ENCODE measurements at places on chromosomes 5 and 9.

DNA sequence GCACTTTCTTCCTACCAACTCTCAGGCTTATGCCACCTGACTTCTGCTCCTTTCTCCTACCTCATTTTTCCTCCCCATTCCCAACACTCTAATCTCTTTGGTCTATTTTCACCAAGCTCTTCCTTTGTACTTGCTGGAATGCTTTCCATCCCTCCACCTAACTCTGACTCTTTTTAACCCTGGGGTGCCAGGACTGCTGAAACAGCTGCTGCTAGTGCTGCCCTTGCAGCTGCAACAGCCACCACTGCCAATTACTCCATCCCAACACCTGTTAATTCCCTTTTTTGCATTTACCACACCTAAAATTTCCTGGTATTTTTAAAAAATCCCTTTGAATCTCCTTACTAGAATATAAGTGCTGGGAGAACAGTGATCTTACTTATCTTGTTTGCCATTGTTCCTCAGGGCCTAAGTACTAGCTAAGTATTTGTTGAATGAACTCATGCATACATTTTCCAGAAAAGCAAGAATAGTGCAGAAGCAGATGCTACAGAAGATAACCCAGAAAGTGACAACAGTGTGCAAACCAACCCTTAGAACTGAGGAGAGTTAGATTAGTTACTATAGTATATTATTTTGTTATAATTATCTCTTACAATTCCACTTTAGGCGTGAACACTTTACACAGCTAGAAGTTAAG, 11.5 kb downstream of the NADK2 start:
- DNase-seq, result no peak

DNA sequence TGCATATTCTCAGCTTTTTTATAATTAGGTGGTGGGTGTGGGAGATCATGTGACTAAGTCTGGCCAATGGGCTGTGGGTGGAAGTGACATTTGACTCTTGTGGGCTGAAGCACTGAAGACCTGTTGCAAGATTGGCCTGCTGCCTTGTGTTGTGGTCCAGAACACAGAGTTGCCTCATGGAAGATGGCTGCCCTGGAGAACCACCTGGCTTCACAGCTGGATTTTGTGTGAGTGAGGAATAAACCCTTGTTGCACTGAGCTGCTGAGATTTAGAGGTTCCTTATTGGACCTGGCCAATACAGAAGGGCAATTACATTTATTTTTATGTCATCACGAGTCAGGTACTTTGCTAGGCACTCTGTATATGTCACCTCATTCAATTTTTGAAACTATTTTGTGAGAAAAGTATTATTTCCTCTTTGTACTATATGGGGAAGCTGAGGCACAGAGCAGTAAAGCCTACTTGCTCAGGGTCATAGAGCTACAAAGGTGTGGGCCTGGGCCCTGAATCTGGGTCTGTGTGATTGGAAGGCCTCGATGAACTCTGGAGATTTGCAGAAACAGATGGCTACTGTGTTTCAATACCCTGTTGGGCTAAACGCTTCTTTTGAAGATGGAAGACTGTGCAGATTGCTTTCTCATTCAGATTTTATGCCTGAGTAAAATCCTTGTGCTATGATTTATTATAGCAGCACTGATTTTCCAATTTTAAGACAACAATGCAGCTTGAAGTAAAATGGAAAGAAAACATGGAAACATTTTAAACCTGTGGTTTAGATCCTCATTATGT, 71.2 kb upstream of the TBC1D2 start:
- peak; percentile 74 for DNase-seq

DNA sequence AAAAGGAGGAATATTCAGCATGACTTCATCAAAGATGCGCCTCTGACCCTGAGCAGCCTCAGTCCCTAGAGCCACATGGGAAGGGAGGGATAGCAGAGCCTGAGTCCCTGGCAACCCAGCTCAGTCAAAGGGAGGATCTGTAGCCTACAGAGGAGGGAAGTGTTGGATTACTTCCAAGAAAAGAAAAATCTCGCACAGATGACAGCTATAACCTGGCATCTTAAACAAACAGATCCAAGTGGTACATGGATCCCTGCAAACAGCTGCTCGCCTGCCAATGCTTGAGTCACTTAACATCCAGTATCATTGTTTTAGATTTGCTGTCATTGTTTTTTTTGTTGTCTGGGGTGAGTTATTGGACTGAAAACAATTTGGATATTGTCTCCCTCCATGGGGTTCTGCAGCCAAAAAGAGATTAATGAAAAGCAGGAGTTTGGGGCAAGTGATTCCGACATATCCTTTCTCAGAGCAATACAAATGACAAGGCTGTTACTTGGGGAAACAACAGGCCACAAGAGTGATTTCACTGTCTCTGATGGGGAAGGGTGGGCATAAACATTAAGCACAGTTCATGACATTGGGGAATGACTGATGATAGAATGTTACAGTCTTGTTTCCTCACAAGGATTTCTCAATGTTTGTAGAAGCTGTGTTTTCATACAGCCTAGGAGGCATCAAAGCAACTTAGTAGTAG, 153.5 kb upstream of the KIF2A start:
- no peak for DNase-seq

GRCh38 chr5:72472031-72472430, 35.2 kb downstream of the ZNF366 start:
- DNase-seq, result peak; percentile 82

DNA sequence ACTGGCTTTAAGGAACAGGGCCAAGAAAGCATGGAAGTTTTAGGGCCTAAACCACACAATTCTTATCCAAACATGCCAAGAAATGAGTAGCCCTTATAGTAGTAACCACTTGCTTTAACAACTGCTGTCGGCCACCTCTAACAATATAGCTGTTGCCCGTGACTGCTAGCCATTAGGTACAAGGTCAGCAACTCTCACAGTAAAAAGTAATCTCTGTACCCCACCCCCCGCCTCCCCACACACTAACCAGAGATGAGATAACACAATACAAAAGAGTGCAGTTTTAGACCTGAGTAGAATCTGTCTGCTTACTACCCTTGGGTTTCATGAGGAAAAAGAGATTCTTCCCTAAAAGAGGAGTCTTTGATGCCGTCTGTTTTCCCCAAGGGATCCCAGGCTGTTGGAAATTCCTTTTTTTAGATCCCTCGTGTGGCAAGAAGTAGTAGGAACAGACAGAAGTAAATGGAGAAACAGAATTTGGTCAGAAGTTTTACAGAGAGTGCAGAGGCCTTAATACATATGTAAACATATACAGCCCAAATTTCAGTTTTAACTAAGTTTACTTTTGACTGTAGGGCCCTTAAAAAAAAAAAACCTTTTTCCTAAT, 94.3 kb downstream of the WDR41 start:
- no peak for DNase-seq

- no peak for DNase-seq
These were observed 154.0 kb upstream of the NFIL3 start for GRCh38 chr9:91577633-91578061.

DNA sequence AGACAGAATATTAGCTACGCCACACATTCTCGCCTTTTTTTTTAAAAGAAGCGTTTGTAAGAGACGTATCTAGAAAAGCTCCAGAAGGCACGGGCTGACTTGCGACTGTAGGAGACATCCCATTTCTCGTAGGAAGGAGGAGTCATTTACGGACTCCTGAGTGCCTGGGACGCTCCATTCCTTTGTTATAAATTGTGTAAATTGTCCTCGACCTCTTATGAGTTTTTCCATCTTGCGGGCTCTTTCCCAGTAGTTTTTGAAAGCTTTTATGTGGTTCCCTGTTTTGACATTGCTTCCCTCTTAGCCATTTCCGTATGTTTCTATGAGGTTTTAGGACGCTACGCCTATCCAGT, 1.0 kb downstream of the RABL6 start:
- DNase-seq, result peak; percentile 32

DNA sequence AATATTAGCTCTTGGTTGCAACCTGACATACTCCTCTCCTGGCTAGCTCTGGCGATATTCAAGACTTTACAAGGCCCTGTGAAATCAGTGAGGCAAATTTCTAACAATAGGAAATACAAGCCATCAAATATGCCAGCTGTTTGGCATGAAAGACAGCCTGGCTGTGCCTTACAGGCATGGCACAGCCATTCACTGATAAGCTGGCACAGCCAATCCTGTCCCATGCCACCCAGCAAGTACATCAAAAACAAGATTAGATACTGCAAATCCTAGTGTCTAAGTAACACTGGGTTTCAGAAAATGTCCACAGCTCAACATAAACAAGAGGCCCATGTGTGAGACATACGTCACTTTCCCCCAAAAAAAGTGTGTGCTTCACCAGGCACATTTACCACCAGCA, 1045.8 kb upstream of the DMAC1 start:
- DNase-seq, result no peak

- DNase-seq, result no peak
These were observed 122.8 kb downstream of the ARHGEF28 start for GRCh38 chr5:73748510-73749400.

DNA sequence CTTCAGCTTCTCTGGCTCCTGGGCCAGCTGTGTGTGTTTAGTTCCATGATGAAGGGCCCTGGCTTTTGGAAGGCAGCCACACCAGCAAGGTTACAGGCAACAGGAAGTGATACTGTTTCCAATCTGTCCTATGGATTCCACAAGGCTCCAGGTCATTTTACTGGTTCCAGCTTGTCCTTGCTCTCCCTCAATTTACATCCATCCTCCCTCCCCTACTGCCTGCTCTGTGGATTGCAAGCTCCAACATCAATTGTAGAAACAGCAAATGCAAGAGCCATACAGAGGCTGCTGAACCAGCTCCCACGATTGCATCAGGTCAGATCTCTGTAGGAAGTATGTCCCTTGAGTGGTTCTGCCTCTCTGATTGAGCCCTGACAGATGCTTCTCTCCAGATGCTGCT, 409.8 kb downstream of the NTRK2 start:
- no peak for DNase-seq

- no peak for DNase-seq
These were observed 40.2 kb downstream of the RGS3 start for GRCh38 chr9:113503613-113504211.

GRCh38 chr9:68555437-68556150, 14.9 kb upstream of the TMEM252 start:
- DNase-seq, result no peak
